Suppressor macrophage (primary cell): ENCODE measurements at places on chromosomes 5 and 9.

DNA sequence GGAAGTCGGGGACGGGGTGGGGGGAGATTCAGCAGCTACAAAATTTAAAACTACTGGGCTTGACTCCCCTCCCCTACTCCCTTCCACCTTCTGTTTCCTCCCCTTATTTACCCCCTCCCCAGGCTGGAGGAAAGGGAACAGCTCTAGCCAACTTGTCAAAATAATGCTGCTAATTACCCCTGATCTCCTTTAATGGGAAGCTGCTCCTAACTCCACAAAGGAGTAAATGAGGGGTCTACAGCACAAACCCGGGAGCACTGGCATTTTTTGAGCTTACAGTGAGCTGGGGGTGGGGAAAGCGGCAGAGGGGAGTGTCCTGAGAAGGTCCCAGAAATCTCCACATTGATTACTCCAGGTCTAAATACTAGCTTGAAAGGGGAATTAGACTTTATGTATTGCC, 3.1 kb downstream of the PTCH1 start:
- no peak for DNase-seq

DNA sequence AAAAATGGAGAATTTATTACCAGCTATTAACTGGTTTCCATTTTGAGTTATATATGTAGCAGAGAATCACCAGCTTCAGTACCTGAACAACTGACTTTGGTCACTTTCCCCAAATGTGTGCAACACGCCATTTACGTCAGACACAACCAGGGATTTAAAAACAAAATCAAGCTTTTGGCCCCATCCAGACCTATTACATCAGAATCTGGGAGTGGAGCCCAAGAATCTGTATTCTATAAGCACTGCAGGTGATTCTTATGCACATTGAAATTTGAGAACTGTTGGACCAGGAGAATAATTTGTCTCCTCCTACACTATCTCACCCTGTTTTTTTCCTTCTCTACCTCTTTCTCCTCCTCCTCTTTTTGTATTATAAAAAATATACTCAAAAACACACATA, 295.9 kb downstream of the PRELID2 start:
- DNase-seq: no peak

- DNase-seq: peak; percentile 75
Observed at GRCh38 chr9:88387552-88388202, 567 bp upstream of the SPIN1 start.

DNA sequence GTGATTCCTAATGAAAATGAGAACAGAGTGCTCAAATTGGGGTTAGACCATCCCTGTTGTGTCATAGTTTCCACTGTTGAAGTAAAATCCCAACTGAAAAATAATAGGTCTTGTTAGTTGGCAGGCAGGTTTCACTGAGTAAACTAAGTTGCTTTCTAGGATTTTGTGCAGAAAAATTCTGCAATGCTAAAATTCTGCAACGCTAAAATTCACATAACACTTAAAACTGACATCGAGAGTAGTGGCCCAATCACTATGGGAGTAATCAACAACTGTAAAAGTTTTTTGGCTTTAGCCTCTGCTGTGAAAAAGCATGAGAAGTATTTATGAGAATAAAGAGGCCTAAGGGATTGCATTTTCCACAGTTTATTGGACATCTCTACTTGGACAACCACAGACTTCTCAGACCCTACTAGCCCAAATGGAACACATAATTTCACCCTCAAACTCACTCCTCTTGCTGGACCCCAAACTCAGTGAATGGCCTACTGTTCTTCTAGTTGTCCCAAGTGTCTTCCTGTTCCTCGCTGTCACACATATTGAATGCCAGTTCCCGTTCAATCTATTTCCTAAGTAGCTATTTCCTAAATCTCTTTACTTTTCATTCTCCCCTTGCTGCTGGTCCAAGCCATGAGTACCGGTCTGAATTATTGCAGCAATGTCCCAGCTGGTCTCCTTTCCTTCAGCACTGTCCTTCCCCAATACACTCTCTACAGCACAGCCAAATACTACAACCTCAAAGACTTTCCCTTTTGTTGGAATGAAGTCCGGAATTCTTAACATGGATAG, 355.4 kb downstream of the PDE4D start:
- no peak for DNase-seq

DNA sequence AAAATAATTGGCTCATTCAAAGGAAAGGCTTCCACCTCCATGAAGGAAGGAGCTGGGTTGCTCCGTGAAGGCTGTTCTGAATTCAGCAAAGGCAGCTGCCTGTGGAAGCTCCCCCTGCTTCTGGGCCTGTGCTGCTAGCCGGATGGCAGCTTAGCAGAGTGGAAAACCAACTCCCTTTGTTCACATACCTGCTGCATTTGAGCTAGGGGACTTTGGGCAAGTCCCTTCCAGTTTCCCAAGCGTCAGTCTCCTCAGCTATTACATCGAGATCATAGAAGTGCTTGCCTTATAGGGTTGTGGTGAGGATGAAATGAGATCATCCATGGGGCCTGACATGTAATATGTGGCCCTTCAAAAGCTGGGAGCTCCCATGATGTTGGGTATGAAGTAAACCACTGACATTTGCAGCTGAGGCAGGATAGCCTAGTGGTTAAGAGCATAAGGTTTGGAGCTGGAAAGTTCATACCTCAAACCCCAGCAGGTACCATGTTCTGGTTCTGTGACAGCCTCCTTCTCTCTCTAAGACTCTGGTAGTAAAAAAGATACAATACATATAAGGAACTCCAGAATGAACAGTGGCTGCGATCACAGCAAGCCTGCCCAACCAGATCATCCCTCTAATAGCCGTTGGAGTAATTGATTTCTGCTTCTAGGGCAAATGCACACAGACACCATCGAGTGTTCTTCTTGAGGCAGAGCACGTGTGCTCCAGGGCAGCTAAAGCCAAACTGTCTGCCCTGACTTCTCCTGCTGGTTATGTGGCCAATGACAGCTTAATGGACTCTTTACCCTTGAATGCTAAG, 11.0 kb upstream of the DENND1A start:
- DNase-seq: no peak

GRCh38 chr9:130490981-130491380, 46.2 kb downstream of the ASS1 start:
- no peak for DNase-seq

DNA sequence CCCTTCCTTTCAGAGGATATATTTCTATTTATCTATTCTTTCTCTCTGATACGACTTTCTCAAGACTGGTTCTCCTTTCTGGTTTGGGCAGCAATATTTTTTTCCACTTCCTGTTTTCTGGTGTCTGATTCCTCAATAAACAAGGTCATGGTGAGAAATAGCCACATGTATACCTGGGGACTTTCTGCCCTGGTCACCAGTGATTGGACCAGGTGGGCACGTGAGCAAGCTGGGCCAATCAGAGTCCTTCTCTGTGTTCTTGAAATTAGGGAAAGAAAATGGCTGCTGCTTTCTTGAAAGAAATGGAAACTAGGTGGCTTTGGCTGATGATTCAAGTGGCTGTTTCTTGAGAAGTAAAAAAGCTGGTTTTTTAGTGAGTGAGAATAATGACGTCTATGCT, 18.4 kb upstream of the GSN start:
- DNase-seq: peak; percentile 95

- no peak for DNase-seq
Observed at GRCh38 chr9:72134801-72135200, 14.4 kb upstream of the GDA start.

- DNase-seq: peak; percentile 23
Observed at GRCh38 chr5:53170746-53171349, 61.3 kb upstream of the MOCS2 start.

- no peak for DNase-seq
Observed at GRCh38 chr9:75743855-75744254, 146.6 kb upstream of the PCSK5 start.

- peak; percentile 43 for DNase-seq
Observed at GRCh38 chr5:150801117-150801927, 22.8 kb downstream of the SMIM3 start.

DNA sequence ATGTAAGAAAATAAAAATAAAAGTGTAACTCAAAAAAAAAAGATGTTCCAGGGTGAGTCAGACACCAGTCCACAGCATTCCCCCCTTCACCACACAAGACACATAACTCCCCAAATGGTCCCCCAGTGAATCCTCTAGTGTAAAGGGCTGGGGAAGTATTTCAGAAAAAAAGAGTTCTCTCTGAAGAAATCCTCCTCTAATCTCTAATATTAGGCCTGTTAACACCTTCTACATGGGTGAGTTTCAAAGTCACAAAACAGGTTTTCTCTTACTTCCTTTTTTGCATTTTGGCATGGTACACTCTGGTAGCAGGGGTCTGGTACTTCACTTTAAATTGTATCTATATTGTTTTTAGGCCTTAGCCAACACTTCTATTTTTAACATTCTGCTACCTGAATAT, 28.2 kb downstream of the RNF145 start:
- DNase-seq: no peak

GRCh38 chr9:18911714-18912342, 121.2 kb downstream of the SAXO1 start:
- no peak for DNase-seq

GRCh38 chr5:108810717-108811116, 63.0 kb downstream of the FER start:
- no peak for DNase-seq

DNA sequence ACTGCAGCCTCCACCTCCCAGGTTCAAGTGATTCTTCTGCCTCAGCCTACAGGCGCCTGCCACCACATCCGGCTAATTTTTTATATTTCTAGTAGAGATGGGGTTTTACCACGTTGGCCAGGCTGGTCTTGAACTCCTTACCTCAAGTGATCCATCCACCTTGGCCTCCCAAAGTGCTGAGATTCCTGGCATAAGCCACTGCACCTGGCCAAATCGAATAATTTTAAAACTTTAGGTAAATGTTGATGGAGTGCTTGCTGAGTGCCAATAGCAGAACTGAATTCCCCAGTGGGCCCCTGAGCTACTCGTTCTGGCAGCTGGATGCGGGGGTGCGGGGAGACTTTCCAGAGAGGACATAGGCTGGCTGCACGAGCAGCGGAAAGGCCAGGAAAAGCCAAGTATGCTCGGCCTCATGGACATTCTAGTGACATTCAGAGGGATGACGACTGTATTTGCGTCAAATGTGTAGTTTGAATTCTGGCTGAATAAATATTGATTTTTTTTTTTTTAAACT, 16.8 kb downstream of the TRAF2 start:
- no peak for DNase-seq

DNA sequence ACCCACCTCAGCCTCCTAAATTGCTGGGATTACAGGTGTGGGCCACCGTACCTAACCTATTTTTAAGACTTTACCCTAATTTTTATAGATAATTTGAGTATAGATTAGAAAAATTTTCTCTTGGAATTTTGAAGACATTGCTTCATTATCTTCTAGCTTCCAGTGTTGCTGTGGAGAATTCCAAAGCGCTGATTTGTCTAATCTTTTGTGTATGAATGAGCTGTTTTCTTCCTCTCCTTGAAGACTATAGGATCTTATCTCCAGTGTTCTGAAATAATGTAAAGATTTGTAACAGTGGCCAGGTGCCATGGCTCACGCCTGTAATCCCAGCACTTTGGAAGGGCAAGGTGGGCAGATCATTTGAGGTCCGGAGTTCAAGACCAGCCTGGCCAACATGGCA, 5.7 kb upstream of the SNX24 start:
- no peak for DNase-seq

DNA sequence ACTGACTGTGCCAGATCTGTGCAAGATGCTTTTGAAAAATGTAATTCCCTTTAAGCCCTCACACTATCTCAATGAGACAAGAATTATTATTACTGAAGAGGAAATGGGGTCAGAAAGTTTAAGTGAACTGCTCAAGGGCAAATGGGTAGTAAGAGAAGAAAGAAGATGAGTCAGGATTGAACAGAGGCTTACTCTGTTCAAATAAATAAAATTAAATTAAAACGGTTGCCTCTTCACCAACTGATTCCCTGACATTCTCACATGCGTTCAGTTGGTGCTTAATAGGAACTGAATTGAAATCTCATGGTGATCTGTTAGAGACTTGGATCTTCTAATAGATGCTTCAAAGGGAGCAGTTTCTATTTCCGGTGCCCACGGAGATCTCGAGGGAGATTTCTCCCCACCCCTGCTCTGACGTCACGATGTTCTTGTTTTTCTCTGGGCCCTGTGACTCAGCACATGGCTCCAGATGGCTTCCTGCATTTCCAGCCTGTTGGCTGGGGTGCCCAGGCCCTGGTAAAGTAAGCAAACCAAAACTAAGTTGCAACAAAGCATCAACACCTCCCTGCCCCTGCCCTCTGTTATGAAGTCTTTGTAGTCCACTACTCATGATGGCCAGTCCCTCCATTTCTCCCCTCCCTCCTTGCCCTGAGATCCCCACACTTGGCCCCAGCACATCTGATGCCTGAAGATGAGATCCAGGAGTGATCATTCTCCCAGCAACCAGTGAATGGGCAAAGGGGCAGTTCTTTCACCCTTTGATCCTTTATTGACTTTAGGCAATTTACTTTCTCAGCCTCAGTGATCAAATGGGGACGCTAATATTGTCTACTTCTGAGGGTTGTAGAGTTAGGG, 106.1 kb upstream of the CPEB4 start:
- DNase-seq: peak; percentile 95

DNA sequence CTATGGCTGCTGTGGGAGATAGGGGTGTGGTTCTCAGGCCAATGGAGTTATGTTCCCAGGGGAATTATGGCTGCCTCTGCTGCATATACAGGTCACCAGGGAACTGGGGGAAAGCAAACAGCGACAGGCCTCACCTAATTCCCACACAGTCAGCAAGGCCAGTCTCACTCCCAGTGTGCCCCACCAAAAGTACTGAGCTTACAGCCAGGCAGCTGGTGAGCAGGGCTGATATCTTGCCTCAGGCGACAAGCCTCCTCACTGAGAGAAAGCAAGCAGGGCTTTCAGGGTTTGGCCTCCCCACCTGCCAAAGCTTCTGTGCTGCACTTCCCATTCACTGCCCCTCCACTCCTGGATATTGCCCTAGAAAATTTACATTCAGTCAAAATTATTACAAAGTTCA, 273.8 kb upstream of the TARS1 start:
- no peak for DNase-seq

DNA sequence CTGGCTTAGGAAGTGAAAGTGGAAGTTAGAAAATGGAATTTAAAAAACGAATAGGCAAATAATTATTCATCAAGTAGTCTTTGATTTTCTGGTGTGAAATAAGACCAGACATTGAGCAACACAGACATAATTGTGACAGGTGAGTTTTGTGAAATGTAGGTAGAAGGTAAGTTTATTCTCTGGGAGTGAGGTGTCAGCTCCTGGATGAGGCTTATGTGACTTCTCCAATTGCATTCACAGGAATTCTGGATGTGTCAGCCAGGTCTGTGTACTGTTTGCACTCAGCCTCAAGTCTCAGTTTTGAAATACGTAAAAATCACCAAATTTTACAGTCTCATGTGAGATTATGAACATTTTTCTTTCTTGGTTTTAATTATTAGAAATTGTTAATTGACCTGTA, 537.6 kb downstream of the CETN3 start:
- no peak for DNase-seq

GRCh38 chr9:121359351-121360294, 10.4 kb downstream of the STOM start:
- DNase-seq: peak; percentile 31

GRCh38 chr5:15236911-15237508, 263.0 kb upstream of the FBXL7 start:
- no peak for DNase-seq

GRCh38 chr9:96874947-96875460, 20.7 kb upstream of the ZNF782 start:
- DNase-seq: no peak
